ENCODE measurements at places on chromosomes 2 and 18.

- DNase-seq, result no peak
Measured at GRCh38 chr18:79963658-79964329, 649 bp upstream of the HSBP1L1 start.

DNA sequence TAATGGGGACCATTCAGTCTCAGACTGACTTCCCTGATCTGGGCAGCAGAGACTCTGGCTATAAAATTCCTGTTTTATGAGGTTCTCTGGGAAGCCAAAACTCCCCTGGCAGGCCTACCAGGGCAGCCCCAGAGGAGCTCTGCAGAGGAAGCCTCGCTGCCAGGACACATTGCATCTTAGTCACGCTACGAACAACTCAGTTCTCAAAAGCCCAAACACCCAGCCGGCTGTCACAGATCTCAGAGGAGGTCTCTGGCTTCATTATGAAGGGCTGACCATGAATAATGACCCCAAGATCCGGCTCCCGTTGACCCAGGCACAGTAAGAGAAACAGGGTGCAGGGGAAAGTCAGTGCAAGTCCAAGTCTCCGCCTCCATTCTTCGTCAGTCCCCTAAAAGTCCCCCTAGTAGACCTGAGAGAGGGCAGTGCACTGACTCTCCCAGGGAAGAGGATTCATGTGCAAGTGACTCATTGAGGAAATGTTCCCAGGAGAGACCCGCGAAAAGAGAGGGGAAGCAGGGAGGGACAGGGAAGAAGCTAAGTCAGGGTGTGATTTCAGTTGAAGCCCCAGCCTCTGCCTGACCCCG, 212.3 kb downstream of the CYP26B1 start:
- DNase-seq, result no peak

- DNase-seq, result no peak
Measured at GRCh38 chr18:421247-422155, 79.0 kb downstream of the COLEC12 start.

DNA sequence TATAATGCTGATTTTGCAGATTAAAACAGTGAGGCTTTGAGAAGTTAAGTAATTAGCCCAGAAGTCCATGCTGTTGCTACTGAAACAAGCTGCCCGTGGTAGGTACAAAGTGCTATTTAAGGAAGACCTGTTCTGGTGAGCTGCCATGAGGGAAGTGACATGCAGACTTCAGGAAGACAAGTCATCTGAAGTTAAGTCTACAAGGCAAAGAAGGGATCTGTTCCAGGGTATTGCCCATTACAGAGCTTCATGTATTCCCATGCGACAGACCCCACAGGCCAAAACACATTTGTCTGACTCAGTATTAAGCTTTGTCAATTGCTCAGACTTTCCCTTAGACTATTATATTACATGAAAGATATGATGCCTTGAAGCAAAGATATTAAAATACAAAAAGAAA, 520.8 kb downstream of the FBXO15 start:
- DNase-seq, result no peak

GRCh38 chr2:168538534-168538933, 82.5 kb downstream of the CERS6 start:
- no peak for DNase-seq

DNA sequence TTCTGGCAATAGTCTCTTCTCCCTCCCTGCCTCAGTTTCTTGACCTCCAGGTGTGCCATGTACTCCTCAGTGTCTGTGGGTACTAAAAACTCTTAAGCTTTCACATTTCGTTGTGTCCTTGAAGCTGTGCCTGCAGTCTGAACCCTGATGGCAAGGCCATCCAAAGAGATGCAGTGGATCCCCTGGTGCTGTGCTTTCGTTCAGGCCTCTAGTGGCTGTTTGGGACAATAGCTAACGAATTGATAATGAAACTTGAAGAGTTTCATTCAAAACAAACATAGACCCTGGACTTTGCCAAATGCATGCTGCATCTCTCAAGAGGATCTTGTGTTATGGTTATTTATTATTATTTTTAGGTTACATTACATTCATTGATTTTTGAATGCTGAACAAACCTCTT, 523.1 kb upstream of the FSIP2 start:
- no peak for DNase-seq

Measured in stimulated activated CD8-positive, alpha-beta memory T cell treated with anti-CD3 and anti-CD28 coated beads, Interleukin-4, amount 100 ng/mL, for 4 hours (primary cell).